GM12864 (cell line): ENCODE measurements at places on chromosomes 4 and X.

GRCh38 chrX:108246304-108246954, 154.9 kb downstream of the ATG4A start:
- no peak for DNase-seq

DNA sequence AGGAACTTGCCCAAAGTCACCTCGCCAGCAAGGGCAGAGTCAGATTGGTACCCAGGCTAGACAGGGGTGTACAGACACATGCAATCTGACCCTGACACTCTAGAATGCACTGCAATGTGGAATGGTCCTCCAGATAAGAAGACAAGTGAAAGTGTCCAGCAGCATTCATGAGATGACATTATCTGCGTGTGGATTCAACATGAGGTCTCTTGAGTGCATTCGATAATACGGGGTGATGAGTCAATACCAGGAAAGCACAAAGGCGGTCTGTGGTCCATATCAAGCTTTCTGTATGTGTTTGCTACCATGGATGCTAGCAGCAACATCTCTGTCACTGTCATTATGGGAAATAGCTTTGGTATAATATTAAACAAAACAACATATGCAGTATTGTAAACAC, 6.8 kb upstream of the XAGE3 start:
- no peak for DNase-seq

DNA sequence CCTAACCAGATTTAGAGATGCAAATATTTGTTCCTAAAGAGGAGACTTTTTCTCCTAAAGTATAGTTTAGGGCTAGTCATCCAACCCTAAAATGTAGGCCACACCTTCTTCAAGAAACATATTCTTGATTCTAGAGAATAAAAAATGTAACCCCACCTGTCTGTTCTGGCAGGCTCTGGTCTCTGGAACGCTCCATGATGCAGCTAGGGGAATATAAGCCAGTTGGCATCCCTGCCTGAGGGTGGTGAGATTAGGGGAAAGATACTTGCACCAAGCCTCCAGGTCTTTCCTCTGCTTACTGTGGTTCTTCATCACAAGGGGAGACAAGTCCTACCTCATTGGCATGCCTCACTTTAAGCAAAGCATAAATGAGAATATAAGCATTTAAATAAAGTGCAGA, 21.2 kb upstream of the TBC1D9 start:
- no peak for DNase-seq

DNA sequence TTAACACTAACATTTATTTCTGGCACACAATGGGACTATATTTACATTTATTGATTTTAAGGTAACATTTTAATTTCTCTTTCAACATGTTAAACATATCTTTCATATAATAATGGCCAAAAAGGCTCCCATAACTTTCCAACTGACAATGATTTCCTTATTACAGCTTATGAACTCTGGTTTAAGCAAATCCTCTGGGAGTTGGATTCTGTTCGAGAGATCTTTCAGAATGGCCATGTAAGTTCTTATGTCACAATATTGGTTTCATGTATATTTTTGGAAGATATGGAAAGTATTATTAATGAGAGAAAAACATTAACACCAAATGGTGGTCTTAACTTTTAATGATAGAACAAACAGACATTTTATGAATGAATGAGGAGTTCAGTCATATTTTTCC, 4.1 kb downstream of the TDO2 start:
- no peak for DNase-seq

GRCh38 chr4:76639288-76639687, 204.3 kb downstream of the SHROOM3 start:
- no peak for DNase-seq
